A172 (cell line): ENCODE measurements at places on chromosomes 11 and 22. TPM values are rescaled to one million over a fixed set of nuclear protein-coding genes. Genes with fewer than 3 reads are reported as not detected.
A peak's percentile ranks its signal among the peaks of the same experiment; 100 is the strongest.

The LRRC74B gene
- 0.77 TPM in 1 of 2 replicates, not detected in the other for total RNA-seq

The PTDSS2 gene
- total RNA-seq: 29.7 and 30.4 TPM in 2 replicates

The OR51B4 gene
- total RNA-seq: 11.3 and 12.8 TPM in 2 replicates

The WBP2NL gene
- not detected in 2 replicates for total RNA-seq

The E2F8 gene
- total RNA-seq: 6.5 and 8.2 TPM in 2 replicates

GRCh38 chr11:114036147-114036811, 23.2 kb upstream of the ZBTB16 start:
- DNase-seq: peak; percentile 32

DNA sequence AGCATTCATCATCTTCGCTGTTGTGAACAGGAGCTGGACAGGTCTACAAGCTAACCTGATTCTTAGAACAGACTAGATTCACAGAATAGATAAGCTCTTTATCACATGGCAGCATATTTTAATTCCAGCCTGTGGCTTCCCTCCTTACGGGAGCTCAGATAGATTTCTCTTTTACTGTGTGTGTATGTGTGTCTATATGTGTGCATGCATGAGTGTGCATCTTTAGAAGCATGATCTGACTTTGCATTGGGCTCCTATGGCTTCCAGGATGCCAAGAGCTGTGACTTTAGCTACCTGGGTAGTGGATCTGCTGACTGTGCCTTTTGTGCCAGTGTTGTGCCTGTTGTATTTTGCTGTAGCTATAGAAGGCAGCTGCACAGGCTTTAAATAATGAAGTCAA, 44.3 kb downstream of the ZNRF3 start:
- DNase-seq: no peak

- DNase-seq: no peak
Observed at GRCh38 chr22:35850831-35851230, 133.2 kb downstream of the APOL5 start.

DNA sequence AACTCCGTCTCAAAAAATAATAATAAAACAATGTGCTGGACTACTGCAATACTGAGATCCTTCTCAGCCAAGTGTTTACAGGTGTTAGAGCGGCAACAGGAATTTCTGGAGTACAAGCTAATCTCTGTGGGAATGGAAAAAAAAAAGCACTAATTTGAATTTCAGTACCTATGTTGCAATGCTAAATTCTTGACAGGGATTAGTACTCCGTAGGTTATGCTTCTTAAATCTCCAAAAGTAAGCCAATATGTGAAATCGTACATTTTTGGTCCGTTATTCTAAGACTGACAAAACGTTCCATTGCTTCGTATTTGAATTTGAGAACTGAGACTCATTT, 1.1 kb downstream of the ATL3 start:
- DNase-seq: no peak

- DNase-seq: no peak
Observed at GRCh38 chr22:22069450-22070370, 87.1 kb upstream of the TOP3B start.

- no peak for DNase-seq
Observed at GRCh38 chr11:61294717-61295595, at the start of gene VWCE. VWCE (minus strand) TSS chr11:61295316; CDS start chr11:61295037, 279 bp downstream.

- DNase-seq: no peak
Observed at GRCh38 chr11:94302776-94303175, 1.6 kb upstream of the IZUMO1R start.

DNA sequence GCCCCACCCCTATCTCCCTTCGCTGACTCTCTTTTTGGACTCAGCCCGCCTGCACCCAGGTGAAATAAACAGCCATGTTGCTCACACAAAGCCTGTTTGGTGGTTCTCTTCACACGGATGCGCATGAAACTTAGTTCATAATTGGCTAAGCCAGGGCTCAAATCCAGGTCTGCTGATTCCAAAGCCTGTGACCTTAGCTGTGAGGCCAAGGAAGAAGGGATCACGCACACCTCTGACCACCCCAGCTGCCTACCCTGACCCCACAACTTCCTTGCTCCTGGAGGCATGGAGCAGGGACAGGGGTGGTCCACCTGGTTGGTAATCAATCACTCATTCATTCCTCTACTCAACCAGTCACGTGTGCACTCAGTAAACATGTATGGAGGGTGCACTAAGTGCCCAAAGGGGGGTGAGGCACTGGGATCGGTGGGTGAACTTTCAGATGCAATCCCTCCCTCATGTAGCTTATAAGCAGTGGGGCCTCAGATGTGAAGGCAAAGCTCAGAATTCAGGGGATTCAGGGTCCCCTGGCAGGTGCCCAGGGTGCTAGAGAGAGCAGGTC, 10.3 kb downstream of the FXYD2 start:
- DNase-seq: no peak

- no peak for DNase-seq
Observed at GRCh38 chr11:79113054-79113690, 327.7 kb downstream of the TENM4 start.
